ENCODE measurements at places on chromosomes 3 and 15.

DNA sequence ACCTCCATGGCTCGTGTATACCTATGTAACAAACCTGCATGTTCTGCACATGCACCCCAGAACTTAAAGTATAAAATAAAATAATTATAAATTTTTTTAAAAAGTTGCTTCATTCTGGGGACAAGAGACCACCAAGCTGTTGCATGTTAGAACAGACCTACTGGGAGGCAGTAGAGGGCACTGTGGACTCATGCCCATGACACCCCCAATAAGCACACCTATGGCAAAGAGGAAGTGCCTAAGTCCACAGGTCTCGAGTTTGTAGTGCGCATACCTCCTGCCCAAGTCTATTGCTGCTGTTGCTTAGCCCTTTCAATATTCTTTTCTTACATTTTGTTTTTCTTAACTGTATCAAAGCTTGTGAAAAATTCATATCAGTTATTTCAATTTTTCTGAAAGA, 267.9 kb upstream of the THBS1 start:
- peak; percentile 69 for DNase-seq

DNA sequence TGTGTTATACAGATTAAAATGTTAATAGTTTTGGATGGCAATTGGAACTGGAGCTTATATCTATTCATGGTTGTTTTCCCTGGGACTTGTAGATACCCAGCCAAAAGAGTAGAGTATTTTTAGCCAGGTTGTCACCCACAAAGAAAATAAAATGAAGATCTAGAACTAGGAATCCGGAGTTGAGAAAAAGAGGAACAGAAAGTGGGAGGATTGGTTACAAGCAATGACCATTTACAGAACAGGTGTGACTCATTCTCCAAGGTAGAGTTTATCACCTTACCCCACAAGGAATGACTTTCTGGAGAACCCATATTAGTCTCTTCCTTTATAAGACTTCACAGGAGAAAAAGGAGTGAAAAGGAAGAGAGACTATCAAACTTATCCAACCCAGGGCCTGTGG, 99.8 kb downstream of the TMEM108 start:
- no peak for DNase-seq

- DNase-seq, result peak; percentile 48
Observed at GRCh38 chr3:126245811-126246727, 65.7 kb upstream of the ALDH1L1 start.

GRCh38 chr3:4957978-4958377, 21.3 kb upstream of the BHLHE40 start:
- DNase-seq, result no peak

- no peak for DNase-seq
Observed at GRCh38 chr15:60407415-60407805, 9.6 kb upstream of the ANXA2 start.

DNA sequence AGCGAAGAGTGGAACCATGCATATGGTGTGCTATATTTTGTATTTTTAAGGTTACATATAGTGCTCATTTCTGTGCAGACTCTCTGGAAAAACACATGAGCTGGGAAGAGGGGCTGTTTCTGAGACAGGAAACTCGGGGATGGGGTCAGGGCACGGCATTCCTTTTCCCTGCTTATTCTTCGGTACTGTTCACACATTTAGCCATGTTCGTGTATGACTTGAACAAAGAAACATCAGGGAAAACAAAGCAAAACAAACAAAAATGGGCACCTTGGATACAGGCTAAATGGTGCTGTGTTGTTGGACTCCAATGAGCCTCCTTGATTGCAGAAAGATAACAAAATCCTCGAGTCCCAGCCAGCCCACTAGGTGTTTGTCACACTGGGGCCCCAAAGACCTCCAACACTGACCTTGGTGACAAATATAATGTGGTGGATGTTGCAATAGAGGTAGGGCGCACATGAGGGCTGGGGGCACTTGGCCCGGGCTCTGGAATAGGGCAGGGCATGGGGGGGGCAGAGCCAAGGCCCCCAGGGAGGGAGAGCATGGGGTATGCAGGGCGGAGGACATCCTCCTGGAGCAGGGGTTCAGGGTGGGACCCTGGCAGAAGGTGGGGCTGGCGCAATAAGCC, 19.3 kb downstream of the DNASE1L3 start:
- no peak for DNase-seq

DNA sequence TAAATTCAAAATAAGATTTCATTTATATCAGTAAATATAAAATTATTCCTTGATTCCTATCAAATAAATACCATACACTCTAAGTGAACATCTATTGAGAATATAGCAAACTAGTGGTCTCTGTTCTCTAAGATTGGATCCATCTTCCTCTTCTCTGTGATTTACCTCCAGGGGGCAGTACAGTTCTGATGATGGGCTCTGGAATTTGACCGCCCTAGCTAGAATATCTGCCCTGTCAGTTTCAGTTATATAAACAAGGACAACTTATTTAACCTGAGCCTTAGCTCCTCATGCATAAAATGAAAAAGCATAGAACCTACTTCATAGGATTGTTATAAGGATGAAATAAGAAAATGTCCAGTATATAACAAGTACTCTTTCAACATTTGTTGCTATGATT, 171.1 kb upstream of the CCDC54 start:
- DNase-seq, result no peak

- no peak for DNase-seq
Observed at GRCh38 chr3:141405591-141405990, 37.3 kb downstream of the ZBTB38 start.

DNA sequence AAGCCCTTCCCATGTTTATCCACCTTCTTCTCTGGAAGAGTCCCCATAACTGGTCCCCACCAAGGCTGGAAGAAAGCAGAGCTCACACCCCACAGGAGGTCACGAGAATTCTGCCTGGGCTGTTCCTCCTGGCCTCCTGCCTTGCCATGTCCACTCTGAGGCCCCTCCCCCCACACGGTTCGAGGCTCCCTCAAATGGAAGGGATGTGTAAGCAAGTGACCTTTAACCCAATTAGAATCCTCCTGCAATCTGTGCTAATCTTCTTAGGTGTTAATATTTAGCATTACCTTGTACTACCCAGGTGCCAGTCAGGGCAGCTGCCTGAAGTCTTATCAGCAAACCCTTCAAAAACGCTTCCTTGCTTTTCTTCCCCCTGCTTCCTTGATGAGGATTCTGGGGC, 32.4 kb upstream of the DYNC1LI1 start:
- DNase-seq, result no peak

- peak; percentile 90 for DNase-seq
Observed at GRCh38 chr3:33115024-33115768, 1.4 kb downstream of the CRTAP start.

GRCh38 chr3:23712656-23713559, 92.8 kb upstream of the UBE2E1 start:
- DNase-seq, result no peak

- no peak for DNase-seq
Observed at GRCh38 chr3:30694148-30694547, 87.7 kb downstream of the TGFBR2 start.

DNA sequence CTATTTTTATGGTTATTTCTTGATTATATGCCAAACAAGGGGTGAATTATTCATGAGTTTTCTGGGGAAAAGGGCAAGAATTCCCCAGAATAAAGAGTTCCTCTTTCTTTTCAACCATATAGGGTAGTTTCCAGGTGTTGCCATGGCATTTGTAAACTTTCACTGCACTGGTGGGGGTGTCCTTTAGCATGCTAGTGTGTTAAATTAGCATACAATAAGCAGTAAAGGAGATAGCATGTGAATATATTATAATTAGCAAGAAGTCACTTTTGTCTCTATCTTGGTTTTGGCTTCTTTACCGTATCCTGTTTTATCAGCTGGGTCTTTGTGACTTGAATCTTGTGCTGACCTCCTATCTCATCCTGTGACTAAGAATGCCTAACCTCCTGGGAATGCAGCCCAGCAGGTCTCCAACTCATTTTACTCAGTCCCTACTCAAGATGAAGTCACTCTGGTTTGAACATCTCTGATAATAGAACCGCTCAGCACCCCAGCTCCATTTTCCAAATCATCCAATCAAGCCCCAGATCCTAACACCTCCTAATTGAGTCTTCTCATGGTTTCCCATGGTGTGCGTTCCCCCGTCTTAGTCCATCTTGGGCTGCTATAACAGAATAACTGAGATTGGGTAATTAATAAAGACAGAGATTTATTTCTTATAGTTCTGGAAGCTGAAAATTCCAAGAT, 3.4 kb upstream of the SELENOT start:
- no peak for DNase-seq

GRCh38 chr3:183526838-183527427, 28.6 kb downstream of the KLHL6 start:
- no peak for DNase-seq

DNA sequence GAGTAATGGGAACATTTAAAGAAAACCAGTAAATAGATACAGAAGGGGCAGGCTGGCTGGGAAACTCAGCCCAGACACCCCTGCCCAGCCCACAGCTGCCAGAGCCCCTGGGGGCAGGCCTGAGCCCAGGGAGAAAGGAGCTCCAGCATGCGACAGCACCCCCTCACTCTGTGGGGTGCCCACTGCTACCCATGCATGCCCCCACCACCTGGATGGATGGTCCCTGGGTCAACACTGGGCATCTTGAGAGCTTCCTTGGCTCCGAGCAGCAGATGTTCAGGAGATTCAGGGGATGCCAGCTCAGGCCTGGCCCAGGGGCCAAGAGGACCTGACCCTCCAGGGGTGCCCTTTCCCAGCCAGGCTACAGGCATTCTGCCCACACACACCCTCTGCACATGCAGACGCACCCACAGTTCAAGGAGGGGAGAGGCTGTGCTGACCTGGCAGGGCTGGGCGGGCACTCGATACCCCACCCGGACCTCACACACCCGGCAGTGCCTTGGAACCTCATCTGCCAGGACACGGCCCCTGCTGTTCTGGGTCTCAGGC, 31.5 kb downstream of the PTH1R start:
- no peak for DNase-seq

GRCh38 chr15:89498574-89498906, 2.2 kb upstream of the RHCG start:
- no peak for DNase-seq

- DNase-seq, result no peak
Observed at GRCh38 chr3:13501958-13502790, 22.1 kb downstream of the HDAC11 start.

GRCh38 chr15:80026310-80026709, 33.2 kb upstream of the ZFAND6 start:
- no peak for DNase-seq

DNA sequence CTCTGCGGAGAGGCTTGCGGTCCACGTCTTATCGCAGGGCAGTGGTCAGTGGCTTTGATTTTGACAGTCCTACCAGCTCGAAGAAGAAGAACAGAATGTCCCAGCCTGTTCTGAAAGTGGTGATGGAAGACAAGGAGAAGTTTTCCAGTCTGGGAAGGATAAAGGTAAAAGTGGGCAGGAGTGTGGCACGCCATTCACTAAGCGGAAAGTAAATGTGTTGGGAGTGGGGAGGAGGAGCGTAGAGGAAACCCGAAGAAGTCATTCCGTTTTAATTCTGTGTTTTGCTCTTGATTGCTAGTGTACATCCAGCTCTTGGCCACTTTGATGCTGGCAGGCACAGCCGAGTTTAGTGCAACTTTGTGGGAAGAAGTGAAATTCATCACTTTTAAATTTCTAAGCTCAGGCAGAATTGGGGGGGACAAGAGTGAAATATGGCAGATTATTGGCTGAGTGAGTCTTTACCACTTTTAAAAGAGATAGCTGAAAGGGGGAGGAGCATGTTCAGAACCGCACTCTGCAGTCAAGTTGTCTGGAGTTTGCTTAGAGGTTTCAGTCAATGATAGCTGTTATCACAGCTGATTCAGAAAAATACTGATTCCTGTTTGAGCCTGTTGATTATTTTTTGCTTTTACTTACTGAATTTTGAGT, 1.8 kb downstream of the ARHGEF26 start:
- DNase-seq, result no peak

- DNase-seq, result no peak
Observed at GRCh38 chr3:148083526-148084182, 614.0 kb upstream of the AGTR1 start.

- DNase-seq, result no peak
Observed at GRCh38 chr3:4551051-4551711, 58.0 kb downstream of the ITPR1 start.

DNA sequence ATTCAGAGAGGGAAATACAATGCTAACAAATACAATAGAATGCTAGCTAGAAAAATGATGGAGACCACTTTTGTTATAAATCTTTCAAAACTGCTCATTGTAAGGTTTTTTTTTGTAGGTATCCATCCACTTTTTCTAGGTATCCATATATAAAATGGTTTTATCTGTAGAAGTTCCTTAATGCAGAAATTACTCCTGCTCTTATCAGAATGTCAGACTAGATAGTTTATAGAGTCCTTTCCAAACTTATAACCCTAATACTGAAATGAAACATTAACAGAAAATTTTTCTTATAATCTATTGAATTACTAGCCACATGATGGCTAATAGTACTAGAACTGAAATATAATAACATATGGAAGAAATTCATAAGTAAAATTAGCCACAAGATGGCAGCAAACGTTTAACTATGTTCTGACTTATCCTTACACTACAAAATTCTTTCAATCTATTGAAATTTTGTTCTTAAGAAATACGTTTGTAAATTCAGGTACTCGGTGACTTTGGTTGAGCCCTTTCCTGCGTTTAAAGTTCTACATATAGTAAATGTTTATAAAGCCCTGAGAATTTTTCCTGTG, 58.5 kb downstream of the ECT2 start:
- no peak for DNase-seq

DNA sequence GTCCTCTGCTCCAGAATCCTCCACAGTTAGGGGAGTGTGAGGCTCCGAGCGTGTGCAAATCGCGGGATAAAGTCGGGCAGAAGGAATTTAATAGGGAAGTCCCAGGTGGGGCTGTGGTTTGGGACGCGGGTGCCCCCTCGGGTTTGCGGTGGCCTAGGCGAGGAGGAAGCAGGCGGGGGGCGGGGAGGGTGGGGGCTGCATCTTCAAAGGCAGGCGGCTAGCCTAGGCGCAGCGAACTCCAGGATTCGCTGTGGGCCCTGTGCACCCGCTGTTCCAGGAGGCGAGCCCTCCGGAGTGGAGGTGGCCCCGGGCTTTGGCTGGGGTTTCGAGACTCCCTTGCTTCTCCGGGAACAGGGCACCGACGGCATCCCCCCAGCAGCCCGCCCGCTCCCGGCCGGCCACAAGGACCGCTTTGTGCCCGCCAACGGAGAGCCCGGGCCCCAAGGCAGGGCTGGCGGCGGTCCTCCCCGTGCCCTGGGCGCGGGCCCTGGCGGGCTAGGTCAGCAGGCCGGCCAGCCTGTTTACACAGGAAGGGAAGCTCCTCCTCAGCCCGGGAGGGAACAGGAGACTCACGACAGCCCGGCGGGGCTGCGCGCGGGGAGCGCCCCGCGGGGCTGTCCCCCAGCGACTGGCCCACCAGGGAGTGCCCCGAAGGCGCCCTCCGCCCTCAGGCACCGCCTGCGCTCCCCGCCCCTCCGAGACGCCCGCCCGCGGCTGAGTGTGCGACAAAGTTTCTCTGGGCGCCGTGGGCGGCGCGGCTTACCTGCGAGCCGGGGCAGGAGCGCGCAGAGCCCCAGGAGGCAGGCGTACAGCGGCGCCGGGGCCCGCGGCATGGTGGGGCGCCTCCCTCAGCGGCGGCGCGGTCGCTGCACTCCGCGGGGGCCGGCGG, 753 bp downstream of the ITGB5 start:
- no peak for DNase-seq

Measured in HL-60 (cell line).